NCI-H774 (cell line): ENCODE measurements at places on chromosomes 5 and 9.

GRCh38 chr5:171913987-171914273 lies 92.5 kb downstream of the FBXW11 start:
- no peak for DNase-seq

DNA sequence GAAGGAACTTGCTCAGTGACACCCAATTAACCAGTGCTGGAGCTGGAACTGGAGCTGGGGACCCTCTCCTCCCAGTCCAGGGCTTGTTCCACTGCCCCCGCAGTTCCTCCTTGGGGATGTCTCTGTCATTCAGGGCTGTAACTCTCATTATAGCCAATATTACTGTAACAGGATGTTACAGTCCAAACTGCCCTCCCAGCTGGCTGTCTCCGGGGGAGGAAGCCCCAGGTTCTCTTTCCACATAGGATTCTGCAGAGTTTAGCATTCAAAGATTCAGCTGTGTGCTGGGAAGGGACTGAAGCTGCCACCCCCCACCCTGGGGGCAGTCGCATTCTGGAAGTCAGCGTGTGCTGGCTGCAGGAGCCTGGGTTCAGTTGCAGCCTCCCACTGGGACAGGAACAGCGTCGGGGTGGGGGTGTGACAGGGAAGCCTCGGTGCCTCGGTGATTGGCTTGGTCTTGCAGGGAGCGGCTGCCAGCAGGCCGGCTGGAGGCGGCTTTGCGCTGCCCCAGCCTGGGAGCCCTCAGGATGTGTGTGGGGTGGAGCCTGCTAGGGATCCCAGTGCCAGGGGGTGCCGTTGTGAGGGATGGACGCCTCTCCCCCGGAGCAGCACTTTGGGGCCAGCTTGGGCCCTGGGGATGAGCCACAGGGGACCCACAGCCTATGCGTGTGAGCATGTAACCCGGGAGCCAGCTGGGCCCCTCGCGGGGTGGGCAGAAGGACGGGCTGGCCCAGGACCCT lies 101.1 kb downstream of the RGS3 start:
- no peak for DNase-seq

GRCh38 chr5:17114233-17114632 lies 103.2 kb upstream of the BASP1 start:
- DNase-seq, result no peak

- no peak for DNase-seq
Observed at GRCh38 chr5:150291388-150292385, 2.1 kb upstream of the CAMK2A start.

GRCh38 chr5:14650052-14650451 lies 14.5 kb upstream of the OTULIN start:
- DNase-seq, result no peak

DNA sequence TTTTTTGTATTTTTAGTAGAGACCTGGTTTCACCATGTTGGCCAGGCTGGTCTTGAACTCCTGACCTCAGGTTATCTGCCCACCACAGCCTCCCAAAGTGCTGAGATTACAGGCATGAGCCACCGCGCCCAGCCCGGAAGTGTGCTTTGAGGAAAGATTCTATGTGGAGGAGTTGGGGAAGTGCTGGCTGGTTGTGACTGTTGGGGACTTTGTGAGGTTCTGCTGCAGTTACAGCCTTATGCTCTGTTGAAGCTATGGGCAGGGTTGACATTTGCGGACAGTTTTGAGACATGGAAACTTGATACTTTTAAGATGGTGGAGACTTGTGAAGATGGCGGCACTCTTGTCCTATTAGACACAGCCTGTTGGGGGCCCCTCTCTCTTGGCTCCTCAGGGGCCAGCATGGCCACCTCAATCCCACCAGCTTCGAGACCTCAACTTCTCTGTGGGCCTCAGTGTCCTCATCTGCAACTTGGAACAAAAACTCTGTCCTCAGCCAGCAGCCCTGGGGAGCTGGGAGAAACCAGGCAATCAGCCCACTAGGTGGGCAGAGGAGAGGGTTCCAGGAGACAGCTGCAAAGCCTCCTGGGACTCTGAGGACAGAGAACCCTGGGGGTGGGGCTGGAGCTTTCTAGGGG lies 24.9 kb downstream of the C9orf50 start:
- DNase-seq, result no peak
